ENCODE measurements at places on chromosomes 6 and 20. TPM values are rescaled to one million over a fixed set of nuclear protein-coding genes. Genes with fewer than 3 reads are reported as not detected.

- DNase-seq: no peak
Measured at GRCh38 chr6:146902846-146903245, 301.4 kb upstream of the STXBP5 start.

DNA sequence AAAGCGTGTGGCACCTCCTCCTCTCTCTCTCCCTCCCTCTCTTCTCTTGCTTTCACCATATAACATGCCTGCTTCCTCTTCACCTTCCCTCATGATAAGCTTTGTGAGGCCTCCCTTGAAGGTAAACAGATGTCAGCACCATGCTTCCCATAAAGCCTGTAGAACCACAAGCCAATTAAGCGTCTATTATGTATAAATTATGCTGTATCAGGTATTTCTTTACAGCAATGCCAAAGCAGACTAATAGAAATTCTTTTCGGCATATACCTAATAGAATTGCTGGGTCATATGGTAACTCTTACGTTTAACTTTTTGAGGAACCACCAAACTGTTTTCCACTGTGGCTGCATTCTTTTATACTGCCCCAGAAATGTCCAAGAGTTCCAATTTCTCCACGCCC lies 75.0 kb downstream of the SYCP2 start:
- no peak for DNase-seq

DNA sequence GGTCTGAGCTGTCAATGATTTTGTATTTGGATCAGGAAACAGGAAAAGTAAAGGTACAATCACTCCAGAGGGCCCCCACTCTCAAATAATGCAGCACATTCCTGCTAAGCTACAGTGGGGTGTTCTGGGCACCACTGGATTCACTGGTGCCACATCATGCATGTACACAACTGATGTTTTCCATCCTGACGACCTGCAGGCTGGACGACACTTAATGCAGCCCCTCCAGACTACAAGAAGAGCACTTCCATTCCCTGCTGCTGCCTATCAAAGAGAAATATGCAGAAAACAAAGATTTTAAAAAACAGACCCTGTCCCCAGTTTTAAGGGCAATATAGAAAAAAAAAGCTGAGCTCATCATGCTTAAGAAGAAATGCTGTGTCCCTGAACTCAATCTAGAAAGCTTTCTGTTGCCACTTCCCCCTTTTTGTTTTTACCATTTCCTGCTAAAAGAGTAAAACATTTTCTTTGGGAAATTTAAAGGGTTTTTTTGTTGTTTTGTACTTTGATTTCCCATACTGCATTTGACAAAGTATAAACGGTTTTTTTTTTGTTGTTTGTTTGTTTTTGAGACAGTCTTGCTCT lies 35.5 kb downstream of the ABHD12 start:
- no peak for DNase-seq

Gene CLDN20
- 2.7 TPM for polyA plus RNA-seq

All from left renal cortex interstitium (tissue), 4 donors.